ENCODE measurements at places on chromosomes 16 and 17.
A peak's percentile ranks its signal among the peaks of the same experiment; 100 is the strongest.

- no peak for DNase-seq
These were observed 26.2 kb downstream of the ADAMTS18 start for GRCh38 chr16:77408607-77409006.

DNA sequence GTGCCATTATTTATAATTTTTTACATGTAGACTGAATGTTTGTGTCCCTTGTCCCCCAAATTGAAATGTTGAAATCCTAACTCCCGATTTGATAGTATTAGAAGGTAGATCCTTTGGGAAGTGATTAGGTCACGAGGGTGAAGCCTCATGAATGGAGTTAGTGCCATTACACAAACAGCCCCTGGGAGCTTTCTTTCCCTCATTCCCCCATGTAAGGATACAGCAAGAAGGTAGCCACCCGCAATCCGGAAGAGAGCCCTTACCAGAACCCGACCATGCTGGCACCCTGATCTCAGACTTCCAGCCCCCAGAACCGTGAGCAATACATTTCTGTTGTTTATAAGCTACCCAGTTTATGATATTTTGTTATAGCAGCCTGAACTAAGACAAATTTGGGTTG lies 143.2 kb downstream of the NPIPB5 start:
- DNase-seq: no peak

DNA sequence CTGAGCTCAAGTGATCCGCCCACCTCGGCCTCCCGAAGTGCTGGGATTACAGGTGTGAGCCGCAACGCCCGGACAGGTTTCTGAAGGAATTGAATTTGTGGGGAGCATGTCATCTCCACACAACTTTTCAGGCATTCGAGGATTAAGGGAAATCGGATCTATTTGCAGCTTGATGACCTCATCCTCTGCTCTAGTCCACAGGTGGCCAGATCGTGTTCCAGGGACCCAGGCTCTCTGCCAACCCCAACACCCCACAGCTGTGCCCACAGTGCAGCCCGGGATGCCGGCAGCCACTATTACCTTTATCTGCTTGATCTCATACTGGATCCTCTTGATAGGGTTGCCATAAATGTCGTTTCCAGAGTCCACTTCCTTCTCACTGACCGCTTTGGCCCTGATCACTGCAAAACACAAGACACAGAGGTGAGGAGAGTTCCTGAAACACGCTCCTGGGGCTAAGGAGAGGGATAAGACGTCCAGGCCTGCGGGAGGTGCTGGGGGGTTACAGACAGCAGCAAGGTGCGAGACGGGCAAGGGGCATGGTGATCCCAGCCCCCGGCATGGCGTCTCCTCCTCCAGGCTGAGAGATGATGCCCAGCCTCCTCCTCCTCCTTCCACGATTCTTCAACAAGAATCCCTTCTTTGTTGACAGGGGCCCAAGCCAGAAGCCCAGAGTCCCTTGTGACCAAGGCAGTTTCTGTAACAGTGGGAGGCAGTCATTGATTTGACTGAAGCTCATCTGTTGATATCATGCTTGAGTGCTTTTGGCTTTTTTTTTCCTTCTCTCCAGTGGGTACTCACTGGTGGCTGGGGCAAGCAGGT lies 29.3 kb downstream of the CEP295NL start:
- peak; percentile 66 for DNase-seq

DNA sequence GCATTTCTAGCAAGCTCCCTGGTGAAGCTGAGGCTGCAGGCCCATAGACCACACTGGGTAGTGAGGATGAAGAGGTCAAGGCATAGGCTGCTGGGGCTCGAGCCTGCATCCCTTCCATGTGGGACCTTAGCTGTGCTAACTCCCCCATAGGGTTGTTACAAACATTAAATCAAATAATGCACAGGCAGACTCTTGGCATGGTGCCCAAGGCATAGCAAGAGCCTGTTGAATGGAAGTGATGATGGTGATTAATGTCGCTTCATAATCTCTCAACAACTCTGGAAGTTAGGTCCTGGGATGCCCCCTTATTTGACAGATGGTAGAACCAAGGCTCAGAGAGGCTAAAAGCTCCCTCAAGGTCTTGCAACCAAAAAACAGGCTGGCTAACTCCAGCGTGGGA lies 283.9 kb upstream of the EEF2KMT start:
- DNase-seq: no peak

GRCh38 chr17:16383216-16383615 lies 2.3 kb downstream of the UBB start:
- no peak for DNase-seq

- no peak for DNase-seq
These were observed 48.2 kb upstream of the MGAT5B start for GRCh38 chr17:76820039-76820438.

DNA sequence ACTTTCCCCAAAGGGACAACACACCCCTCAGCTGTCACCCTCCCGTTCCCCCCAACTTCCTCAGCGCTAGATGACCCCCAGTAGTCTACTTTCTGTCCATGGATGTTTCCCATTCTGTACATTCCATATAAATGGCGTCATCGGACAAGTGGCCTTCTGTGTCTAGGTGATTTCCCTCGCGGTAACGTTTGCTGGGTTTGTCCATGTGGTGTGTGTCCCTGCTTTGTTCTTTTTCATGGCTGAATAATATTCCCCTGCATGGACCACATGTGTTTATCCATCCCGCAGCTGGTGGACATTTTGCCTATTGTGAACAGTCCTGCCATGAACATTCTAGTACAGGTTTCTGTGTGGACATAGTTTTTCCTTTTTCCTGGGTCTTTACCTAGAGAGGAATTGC lies 7.3 kb upstream of the TEDC2 start:
- no peak for DNase-seq

GRCh38 chr16:3754081-3754703 lies 36.9 kb upstream of the TRAP1 start:
- DNase-seq: no peak

DNA sequence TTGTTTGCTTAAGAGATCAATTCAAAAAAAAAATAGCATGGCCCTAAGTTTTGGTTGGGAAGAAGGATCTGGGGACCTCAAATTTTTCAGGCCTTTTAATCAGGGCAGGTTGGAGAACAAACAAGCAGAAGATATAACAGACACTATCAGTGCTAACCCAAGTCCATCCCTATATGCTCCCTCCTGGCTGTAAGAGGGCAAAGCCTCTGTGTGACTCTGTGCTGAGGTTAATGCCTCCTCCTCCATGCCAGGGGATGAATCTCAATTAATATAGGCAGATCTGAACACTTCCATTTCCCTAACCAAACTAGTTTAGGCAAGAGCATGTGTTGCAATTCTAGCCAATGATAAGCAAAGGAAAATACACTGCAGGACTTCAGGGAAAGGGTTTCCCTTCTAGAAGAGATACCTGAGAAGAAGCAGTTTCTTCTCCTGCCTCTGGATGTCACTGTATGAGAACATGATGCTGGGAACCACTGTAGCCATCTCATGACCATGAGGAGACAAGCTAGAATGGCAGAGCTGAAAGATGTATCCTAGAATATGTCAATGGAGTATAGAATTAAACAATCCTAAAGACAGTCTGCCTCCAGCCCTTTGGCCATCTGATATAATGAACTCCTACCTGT lies 76.0 kb downstream of the CHD9NB start:
- DNase-seq: no peak

GRCh38 chr17:16215965-16216316 lies 607 bp upstream of the NCOR1 start:
- no peak for DNase-seq

- DNase-seq: no peak
These were observed 358.5 kb upstream of the PMFBP1 start for GRCh38 chr16:72530434-72530833.

GRCh38 chr17:41781404-41782110 lies 5.0 kb downstream of the JUP start:
- peak; percentile 56 for DNase-seq

GRCh38 chr16:56877486-56878182 lies 12.6 kb downstream of the SLC12A3 start:
- DNase-seq: peak; percentile 61

GRCh38 chr17:77632619-77633018 lies 325.9 kb upstream of the TNRC6C start:
- no peak for DNase-seq

DNA sequence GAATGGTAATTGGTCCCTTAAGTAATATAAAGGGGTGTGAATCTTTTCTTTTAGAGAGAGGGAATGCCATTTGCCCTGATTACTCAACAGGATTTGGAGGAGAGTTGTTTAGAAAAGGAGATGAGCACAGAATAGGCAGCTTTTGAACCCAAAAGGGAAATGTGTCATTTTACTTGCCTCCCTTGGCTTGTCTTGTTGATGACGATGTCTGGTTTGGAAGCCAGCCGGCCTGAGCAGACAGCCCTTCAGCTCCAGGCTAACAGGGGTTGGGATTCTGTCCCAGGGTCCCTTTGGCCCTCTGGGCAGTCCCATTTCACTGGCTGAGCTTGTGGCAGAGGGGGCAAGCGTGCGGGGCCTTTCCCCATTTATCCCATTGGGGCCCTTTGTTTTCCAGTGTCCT lies 22.3 kb upstream of the PRKAR1A start:
- no peak for DNase-seq

DNA sequence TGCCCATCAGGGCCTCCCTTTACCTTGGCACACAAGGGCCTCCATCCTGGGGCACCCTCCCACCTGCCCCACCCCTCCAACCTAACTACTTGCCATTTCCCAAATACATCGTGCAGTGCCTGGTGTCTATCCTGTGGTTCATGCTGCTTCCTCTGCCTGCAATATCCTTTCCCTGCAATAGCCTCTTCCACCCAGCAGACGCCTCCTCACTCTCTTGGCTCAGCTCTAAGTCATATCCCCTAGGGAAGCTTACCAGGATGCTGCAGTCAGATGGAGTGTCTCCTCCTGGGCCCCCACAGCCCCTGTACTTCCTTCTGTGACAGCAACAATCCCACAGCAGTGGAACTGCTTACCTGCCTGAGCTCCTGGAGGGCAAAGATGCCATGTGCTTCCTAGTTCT lies 36.7 kb downstream of the CCDC182 start:
- peak; percentile 71 for DNase-seq

DNA sequence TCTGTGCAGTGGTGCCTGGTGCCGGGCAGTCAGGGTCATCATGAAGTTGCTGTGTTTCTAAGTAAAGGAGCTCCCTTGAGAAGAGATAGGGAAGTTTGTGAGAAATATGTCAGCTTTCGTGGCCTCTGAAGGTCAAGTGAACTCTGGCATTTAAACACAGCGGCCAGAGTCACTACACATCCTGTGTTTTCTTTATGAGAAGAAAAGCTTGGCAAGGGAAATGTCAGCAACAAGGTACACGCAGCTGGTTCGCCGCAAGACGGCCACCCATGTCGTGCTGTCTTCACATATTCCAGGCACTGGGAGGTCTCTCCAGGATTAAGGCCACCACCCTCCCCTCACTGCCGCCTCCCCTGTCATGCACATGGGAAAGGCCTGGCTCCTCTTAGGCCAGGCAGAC lies 33.2 kb upstream of the PEMT start:
- no peak for DNase-seq
